ENCODE measurements at places on chromosomes 6 and 20.

- no peak for DNase-seq
These were observed 123.7 kb upstream of the BTN3A2 start for GRCh38 chr6:26241033-26241895.

DNA sequence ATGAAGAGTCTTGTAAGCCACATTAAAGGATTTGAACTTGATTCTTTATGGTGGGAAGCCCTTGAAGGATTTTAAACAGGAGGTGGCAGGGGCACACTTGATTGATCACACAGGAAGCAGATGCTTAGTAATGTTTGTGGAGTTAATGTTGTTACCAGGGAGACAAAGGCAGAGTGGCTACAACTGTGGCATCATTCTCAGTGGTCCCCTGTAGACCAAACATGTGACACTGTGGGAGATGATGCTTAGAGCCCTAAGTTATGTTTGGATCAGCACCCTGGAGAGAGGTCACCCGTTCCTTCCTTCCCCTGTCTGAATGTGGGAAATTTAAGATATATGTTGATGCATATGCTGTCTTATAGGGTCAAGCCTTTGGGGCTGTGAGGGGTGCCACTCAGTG lies 53.2 kb downstream of the EIF2S2 start:
- no peak for DNase-seq

GRCh38 chr6:46734867-46735719 lies at the start of gene PLA2G7:
Gene PLA2G7 (minus strand): TSS chr6:46735375. CDS start chr6:46722891, 12,484 bp downstream.
- DNase-seq = no peak

- DNase-seq = no peak
These were observed 35.3 kb downstream of the EYA2 start for GRCh38 chr20:46929902-46930301.
